ENCODE measurements at places on chromosomes 2 and 18. TPM values are rescaled to one million over a fixed set of nuclear protein-coding genes. Genes with fewer than 3 reads are reported as not detected.

G6PC2 gene
- total RNA-seq = not detected

LYG2 gene
- not detected for total RNA-seq

NABP1 gene
- 16.2 TPM for total RNA-seq

ACTG2 gene
- total RNA-seq = 0.18 TPM

FBXO15 gene
- total RNA-seq = 0.61 TPM

COL6A3 gene
- total RNA-seq = 0.29 TPM

TMEM169 gene
- total RNA-seq = 0.33 TPM

MLPH gene
- total RNA-seq = 225 TPM

STAT4 gene
- total RNA-seq = 3.9 TPM

IL18R1 gene
- 1.2 TPM for total RNA-seq

CABYR gene
- total RNA-seq = 16.2 TPM

EFHD1 gene
- 5.1 TPM for total RNA-seq

TCF23 gene
- total RNA-seq = not detected

KLHL41 gene
- total RNA-seq = 0.15 TPM

FOSL2 gene
- total RNA-seq = 79.9 TPM

ITGB6 gene
- 1.2 TPM for total RNA-seq

RESP18 gene
- total RNA-seq = not detected

CHRND gene
- 0.09 TPM for total RNA-seq

ARL5A gene
- total RNA-seq = 19.8 TPM

GPR55 gene
- total RNA-seq = not detected

SPATA3 gene
- total RNA-seq = not detected

PROKR1 gene
- total RNA-seq = not detected

SPHKAP gene
- 0.01 TPM for total RNA-seq

MC2R gene
- not detected for total RNA-seq

FNDC4 gene
- total RNA-seq = 3.8 TPM

TIMM21 gene
- 59.6 TPM for total RNA-seq

CCBE1 gene
- total RNA-seq = 13.2 TPM

UPP2 gene
- total RNA-seq = not detected

DSG1 gene
- total RNA-seq = not detected

GPR35 gene
- total RNA-seq = 0.83 TPM

CRYBA2 gene
- total RNA-seq = not detected

SNTG2 gene
- not detected for total RNA-seq

CNGA3 gene
- 0.09 TPM for total RNA-seq

FHOD3 gene
- 2.6 TPM for total RNA-seq

USP37 gene
- total RNA-seq = 6.1 TPM

TMEM178A gene
- 0.21 TPM for total RNA-seq

SPDYA gene
- 0.25 TPM for total RNA-seq

BOLL gene
- not detected for total RNA-seq

TCF4 gene
- 2.5 TPM for total RNA-seq

RANBP2 gene
- total RNA-seq = 32.0 TPM

IL36A gene
- total RNA-seq = not detected

DNAH7 gene
- 1.0 TPM for total RNA-seq
